Osteoblast (primary cell): ENCODE measurements at places on chromosomes 2 and 18.

- DNase-seq: no peak
These were observed 42.5 kb downstream of the LYPD6B start for GRCh38 chr2:149080971-149081370.

- DNase-seq: no peak
These were observed 89.4 kb downstream of the DOK6 start for GRCh38 chr18:69490072-69490471.

DNA sequence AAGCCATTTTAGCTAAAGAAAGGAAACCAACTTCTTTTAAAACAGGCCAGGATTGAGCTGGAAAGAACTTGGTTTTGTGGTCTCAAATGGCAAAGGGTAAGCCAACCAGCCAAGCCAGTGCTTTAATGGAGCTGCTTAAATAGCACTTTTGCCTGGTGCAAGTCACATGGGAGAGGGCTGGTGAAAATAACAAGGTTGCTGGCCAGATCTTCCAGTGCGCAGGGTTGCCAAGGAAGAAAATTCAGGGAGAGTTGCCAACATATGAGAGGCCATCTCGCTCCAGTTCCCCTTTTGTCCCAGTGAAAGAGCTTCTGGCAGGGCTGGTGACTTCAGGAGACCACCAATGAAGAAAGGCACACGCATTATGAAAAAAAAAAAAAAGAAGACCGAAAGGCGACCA, 57.3 kb downstream of the IRS1 start:
- peak; percentile 62 for DNase-seq

DNA sequence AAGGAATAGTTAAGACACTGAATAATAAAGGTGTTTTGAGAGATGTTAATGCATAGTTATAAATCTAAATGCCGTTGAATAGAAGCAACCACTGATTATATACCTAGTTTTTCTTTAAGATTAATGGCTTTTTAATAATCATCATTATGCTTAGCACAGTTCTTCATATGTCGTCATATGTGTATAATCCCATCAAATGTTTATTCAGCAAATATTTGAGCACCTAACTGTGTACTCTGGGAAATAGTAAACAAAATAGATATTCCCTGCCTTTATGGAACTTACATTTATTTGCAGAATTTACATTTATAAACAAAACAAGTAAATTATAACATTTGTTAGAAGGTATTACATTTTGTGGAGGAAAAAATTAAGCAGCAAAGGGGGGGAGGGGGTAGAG, 9.8 kb downstream of the NUP35 start:
- no peak for DNase-seq

- no peak for DNase-seq
These were observed 219.6 kb downstream of the CD226 start for GRCh38 chr18:69727912-69728572.

- DNase-seq: no peak
These were observed 37.1 kb upstream of the CTLA4 start for GRCh38 chr2:203830304-203831055.

- DNase-seq: peak; percentile 73
These were observed 113.9 kb downstream of the HDAC4 start for GRCh38 chr2:239286901-239287300.

- DNase-seq: no peak
These were observed 223.6 kb downstream of the LRRTM1 start for GRCh38 chr2:80080957-80081356.

- DNase-seq: no peak
These were observed 39.5 kb downstream of the BABAM2 start for GRCh38 chr2:27929916-27930486.

- peak; percentile 83 for DNase-seq
These were observed 1.1 kb upstream of the SEH1L start for GRCh38 chr18:12946549-12947284.

GRCh38 chr2:14125624-14126293, 506.8 kb upstream of the LRATD1 start:
- no peak for DNase-seq

DNA sequence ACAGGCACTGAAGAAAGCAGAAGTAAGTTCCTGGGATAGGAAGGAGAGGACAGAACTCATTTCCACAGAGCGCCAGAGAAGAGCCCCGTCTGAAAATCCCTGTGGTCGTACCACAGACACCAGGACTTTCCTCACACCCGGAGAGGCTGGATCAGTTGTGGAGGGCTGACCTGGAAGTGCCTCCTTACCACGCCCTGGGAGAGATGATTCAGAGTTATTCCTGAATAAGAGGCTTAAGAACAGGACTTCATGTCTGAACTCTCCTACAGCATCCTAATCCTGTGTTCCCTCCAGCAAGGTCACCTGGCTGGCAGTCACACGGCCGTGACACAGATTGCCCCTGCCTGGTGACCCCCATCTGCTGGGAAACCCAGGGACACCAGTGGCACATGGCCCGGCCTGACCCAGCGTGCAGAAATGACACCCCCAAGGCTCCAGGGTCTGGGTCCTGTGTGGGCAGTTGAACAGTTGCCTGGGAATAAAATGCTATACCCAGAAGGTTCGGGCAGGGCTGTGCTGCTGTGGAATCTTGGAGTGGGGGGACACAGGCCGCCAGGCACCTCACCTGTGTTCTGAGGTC, 105.9 kb downstream of the PXDN start:
- peak; percentile 55 for DNase-seq

GRCh38 chr2:193581807-193582206, 1387.1 kb upstream of the TMEFF2 start:
- DNase-seq: no peak

- DNase-seq: no peak
These were observed 263.1 kb downstream of the ARHGAP15 start for GRCh38 chr2:143392358-143392757.

DNA sequence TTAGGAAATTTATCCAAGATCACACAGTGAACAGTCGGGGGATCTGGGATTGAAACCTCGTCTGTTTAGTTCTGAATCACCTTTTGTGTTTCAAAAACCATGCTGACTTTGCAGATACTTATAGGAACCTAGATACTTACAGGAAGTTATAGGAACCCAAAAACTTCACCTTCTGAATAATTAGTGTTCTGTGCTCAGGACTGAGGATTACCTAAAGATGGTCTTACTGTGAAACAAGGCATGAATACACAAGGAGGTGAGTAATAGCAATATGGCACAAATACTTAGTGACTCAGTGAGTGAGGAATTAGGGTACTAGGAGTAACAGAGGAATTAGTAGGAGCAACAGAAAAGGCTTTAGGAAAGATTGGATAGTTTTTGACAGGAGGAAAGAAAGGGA, 145.5 kb downstream of the LRATD1 start:
- DNase-seq: no peak

DNA sequence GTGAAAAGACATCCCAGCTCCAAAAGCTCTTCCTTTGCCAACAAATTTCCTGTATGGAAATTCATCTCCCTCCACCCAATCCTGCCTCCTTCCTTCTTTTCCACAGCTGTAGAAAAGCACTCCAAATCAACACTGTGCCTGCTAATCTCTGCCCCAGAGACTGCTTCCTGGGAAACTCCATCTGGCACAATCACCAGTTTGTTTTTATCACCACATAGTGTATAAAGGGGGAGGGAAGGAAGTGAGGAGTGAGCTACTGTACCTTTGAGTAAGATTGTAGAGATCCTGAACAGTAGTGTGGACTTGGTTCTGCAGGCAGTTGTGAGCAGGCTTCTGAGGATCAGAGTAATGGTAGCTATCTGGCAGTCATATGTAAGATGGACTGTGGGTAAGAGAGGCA, 14.7 kb upstream of the FAM237A start:
- DNase-seq: no peak

DNA sequence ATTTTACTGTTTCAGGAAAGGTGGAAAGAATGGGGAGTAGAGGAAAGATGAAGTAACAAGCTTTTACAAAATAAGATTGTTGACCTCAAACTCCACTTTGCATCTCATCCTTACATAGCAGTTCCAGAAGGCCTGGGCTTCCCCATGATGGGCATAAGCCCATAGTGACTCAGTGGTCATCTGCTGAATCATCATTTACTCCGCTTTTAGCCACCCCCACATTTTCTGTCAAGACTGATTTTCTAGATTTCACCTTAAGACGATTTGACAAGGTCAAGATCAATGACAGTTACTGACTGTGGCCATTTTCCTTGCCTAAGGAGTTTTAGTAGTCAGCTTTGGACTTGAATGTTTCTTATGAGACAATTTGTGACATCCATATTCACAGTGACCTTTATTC, 49.4 kb downstream of the PLEKHM3 start:
- DNase-seq: no peak

DNA sequence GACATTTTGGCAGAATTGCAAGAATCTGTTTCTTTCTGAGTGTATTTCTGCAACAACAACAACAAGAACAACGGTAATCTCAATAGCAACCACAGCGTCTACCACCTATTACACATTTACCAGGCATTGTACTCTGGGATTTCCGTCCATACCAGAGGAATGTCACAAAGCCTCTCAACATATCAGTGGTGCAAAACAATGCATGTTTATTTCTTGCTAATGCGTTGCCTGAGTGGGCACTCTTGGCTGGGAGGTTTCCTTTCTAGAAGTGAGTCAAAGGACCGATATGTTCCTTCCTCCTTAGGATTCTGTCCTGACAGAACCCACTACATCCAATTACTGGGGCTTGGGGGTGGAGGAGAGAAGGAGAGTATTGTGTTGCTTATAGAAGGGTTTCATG, 585.6 kb downstream of the TSN start:
- peak; percentile 31 for DNase-seq

- DNase-seq: no peak
These were observed 123.7 kb downstream of the HNMT start for GRCh38 chr2:138087751-138088593.

- DNase-seq: no peak
These were observed 31.2 kb upstream of the MYCN start for GRCh38 chr2:15909157-15909556.

GRCh38 chr18:55925772-55926171, 337.8 kb upstream of the TCF4 start:
- DNase-seq: no peak

DNA sequence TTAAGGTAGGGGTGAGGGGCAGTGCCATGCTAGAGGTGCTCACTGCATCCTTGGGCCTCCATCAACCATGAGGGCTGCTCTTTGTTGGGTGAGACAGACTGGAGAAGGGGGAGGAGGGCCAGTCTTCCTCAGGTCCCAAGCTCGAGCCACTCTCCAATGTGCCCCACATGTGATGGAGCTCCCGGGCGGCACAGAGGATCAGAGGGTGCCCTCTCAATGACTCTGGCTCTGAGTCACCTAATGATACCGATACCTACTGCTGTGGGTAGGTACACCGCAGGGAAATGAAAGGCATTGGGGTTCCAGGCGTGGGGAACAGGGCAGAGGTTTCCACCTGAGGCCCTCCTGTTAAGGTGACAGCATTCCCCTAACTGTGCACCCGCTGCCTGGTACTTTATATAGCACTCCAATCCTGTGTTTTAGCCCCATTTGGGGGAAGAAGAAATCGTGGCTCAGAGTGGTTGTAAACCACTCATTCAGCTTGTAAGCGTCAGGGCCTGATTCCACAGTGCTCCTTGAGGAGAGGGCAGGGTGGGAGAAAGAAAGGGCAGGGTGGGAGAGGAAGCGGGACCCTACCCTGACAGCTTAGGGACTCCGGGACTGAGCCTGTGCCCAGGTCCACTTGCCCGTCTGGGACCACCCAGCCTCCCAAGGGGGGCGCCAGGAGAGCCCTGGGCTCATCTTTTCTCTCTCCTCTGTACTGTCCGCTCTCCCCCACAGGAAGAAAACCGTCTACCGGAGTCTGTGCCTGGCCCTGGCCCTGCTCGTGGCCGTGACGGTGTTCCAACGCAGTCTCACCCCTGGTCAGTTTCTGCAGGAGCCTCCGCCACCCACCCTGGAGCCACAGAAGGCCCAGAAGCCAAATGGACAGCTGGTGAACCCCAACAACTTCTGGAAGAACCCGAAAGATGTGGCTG, 1.8 kb downstream of the B3GNT7 start:
- peak; percentile 91 for DNase-seq

GRCh38 chr2:205030695-205031094, 485.4 kb downstream of the PARD3B start:
- no peak for DNase-seq

GRCh38 chr2:233260661-233261060, 9.2 kb downstream of the ATG16L1 start:
- no peak for DNase-seq

DNA sequence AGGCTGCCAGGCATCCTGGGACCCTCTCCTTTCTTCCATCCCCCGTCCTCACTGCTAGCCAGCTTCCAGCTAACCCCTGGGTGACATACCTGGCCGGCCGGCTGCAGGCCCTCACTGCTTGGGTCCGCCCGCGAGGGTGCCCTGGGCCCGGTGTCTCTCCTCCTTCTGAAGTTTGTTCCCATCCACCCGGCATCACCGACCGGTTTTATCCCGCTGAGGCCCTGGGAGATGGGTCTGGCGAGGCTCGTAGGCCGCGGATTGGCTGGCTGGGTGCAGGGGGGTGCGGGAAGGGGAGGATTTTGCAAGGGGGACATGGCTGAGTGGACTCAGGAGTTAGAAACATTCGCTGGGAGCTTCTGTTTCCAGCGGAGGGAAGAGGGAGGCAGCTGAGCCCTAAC, at the start of gene PAX8:
Gene PAX8, minus strand, starts transcription at position 180 of the 398 bp plus-strand sequence. CDS start 527 bp downstream, outside the sequence.
- no peak for DNase-seq

- no peak for DNase-seq
These were observed 356.9 kb downstream of the TNS1 start for GRCh38 chr2:217645896-217646295.

DNA sequence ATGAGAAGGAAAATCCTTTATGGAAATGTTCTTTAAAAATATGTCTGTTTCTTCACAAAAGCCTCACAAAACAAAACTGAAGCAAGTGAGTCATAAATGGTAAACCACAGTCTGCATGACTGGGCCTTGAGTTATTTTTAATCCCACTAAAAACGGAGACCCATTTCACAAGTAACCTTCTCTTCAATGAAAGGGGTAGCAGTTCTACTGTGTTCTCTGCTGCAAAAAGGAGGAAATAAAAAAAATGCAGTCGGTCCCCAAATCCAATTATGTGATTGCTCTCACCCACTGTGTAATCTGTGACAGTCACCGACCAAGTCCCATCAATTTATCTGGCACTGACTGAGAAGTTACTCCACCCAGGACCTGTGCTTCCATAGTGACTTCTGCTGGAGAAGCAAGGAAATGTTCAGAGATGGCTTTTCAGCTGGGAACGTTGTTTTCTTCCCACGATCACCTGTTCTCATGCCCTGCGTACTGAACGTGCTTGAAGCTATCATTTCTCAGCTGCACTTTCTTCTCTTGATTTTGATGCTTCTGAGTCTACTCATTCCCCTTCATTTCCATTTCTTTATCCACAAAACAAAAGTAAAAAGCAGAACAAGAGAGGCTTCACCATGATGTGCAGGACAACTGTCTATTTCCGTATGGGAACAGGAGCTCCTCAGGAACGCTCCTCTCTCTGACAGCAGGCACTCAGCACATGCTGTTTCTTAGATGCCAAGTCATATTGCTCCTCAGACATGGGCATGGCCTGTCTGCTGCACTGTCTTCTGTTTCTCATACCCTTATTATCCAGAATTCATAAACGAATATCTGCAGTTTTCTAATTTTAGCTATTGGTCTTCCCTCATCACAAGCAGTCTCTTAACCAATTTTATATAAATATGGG, 80.0 kb upstream of the TMEM200C start:
- DNase-seq: no peak

- DNase-seq: peak; percentile 76
These were observed 39.5 kb upstream of the CREG2 start for GRCh38 chr2:101426822-101427221.

- peak; percentile 86 for DNase-seq
These were observed 89.4 kb upstream of the MCFD2 start for GRCh38 chr2:47004905-47005495.
